DMS 273 treated with DMSO at 0.1 percent for 48 hours (cell line): ENCODE measurements at places on chromosomes 4 and X.

DNA sequence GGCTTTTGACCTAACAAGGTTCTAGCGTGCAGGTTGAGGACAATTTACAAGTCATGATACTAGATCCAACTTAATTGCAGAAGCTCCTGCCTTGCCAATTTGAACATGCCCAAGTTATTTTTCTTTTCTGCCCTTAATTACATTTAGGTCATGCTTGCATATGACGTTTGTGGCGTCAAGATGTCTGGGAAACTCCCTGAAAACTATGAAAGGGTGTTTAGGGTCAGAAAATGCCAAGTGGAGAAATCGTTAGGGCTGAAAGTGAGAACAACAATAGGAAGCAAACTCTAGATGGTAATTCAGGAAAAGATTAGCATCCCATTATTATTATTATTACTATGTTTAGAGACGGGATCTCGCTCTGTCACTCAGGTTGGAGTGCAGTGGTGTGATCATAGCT lies 38.2 kb upstream of the PLAC8 start:
- no peak for DNase-seq

DNA sequence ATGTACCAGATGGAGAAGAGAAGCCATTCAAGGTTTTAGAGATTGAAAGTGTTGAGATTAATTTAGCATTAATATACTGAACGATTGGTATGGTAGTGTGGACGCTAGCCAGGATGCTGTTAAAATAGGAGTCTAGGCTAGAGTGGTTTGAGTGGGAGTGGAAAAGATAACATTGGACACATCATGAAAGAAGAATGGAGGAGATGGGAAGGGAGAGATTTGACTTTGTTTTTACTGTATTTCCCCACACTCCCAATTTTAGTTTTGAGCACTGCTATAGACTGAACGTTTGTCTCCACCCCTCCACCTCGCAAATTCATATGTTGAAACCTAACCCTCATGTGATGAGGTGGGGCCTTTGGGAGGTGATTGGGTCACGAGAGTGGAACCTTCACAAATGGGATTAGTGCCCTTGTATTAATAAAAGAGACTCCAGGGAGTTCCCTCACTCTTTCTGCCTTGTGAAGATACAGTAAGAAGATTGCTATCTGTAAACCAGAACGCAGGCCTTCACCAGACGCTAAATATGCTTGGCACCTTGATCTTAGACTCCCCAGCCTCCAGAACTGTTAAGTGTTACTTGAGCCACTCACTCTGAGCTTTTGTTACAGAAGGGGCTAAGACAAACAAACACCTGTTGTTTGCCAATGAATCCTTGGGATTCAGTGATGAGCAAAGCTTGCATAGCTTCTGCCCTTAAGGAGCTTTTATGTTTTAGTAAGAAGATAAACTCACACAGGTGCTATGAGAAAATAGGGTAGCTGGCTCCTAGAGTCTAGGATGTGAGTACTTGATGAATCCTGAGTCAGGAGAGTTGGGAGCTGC lies 25.8 kb downstream of the USP9X start:
- no peak for DNase-seq

GRCh38 chrX:5113128-5113527 lies 1115.5 kb downstream of the NLGN4X start:
- DNase-seq = no peak

DNA sequence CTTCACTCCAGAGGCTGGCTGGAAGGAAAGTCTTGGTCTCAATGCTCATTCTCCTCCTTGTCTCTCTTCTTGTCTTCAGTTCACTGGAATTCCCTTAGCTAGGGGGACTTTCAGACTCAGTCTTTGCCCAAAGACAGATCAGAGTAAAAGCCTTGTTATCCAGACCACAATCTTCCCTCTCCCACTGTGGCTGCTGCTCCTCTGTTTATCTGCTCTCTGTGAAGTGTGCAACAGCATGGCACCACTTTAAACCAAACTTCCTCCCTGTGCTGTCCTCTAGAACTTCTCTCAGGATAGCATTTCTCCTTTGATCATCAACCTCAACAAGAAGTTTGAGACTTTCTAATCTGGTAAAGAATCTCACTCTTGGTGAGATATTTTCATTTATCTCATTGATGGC lies 530.1 kb upstream of the SLIT2 start:
- no peak for DNase-seq

- no peak for DNase-seq
Observed at GRCh38 chr4:169151671-169152070, 119.1 kb downstream of the SH3RF1 start.

DNA sequence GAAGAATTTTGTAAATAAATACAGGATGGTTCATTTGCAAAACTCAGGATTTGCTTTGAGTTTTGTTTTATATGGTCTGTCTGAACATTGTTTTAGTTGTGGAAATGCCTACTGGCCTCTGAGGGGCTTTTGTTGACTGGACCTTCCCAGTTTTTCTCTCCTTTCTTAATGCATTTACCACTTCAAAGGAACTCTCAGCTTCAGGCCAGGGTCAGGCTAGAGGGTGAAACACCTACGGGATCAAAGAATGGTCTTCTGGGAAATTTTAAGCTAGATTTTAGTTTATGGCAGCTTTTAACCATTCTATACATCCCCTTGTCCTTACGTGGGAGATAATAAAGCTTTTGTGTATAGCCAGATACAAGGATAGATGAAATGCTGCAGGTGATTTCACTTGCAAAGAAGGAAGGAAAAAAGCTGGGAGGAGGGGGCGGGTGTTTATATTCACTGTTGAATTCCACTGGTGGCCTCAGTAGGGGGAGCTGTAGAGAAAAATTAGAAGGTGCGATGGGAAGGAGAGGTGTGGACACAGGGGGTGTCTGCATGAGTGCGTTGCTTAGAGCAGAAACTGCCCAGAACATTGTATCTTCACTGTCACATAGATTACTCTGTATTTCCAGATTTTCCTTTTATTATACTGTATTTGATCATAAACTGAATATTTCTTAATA lies 151.8 kb downstream of the TSPAN5 start:
- DNase-seq = no peak

- no peak for DNase-seq
Observed at GRCh38 chr4:100948911-100949310, 398.4 kb downstream of the PPP3CA start.
